Right atrium auricular region (tissue), 2 donors: ENCODE measurements at places on chromosomes 12 and 14. TPM values are rescaled to one million over a fixed set of nuclear protein-coding genes. Genes with fewer than 3 reads are reported as not detected.

GRCh38 chr12:129401572-129401971, 502.3 kb downstream of the TMEM132D start:
- no peak for DNase-seq
- no peak overlapping the region for H3K4me3 ChIP-seq
- H3K4me1 ChIP-seq: no peaks in the 10 kb centered on the region
- H3K36me3 ChIP-seq: no peaks in the 10 kb centered on the region

Gene PTCSC3
- not detected for total RNA-seq

DNA sequence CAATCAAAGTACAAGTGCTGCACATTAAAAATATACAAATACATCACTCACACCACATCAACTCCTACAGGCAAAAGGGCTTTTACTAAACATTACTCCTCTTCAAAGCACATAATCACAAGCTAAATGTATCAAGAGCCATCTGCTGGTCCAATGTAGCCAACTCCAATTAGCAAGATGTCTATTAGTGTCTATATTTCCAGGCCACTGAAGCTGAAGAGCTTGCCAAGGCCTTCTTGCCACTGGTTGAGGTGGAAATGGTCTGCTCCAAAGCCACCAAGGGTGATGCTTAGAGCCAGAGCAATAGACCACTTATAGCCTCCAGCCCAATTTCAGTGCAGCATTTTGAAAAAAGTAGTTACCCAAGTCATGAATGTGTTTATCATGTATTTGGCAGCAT, 54.4 kb downstream of the RASSF9 start:
- no peak overlapping the region for H3K4me3 ChIP-seq
- DNase-seq: no peak
- no peaks in the 10 kb centered on the region for H3K4me1 ChIP-seq
- H3K27ac ChIP-seq: no peak overlapping the region
- no peaks in the 10 kb centered on the region for H3K36me3 ChIP-seq

- no peak for DNase-seq
- no peak overlapping the region for H3K4me3 ChIP-seq
- peaks cover 16% of the 10 kb centered on the region for H3K4me1 ChIP-seq
Measured at GRCh38 chr14:63513756-63514155, 29.4 kb downstream of the PPP2R5E start.

DNA sequence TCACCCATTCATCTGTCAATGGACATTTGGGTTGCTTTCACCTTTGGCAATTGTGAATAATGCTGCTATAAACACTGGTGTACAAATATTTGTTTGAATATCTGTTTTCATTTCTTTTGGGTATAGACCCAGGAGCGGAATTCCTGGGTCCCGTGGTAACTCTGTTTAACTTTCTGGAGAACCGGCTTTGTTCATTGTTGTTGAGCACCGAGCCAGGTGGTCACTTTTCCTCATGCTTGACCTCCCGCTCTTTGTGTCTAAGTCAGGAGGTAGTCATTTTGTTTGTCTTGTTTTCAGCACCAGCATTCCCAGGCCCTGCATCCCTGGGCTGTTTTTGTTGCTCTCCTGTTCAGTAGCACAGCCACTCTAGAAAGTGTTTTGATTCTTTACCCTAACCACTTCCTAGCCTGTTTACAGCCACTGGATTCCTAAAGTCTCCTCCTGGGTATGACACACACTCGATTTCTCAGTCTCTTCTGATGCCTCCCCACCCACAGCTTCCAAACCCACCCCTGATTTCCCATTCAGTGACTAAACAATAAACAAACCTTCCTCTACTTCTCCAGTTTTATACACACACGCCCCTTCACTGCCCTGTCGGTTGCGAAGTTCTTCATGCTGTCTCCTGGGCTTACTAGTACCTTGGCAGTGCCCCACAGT, 37.9 kb downstream of the B4GALNT3 start:
- H3K36me3 ChIP-seq: no peaks in the 10 kb centered on the region
- DNase-seq: peak; percentile 38
- H3K4me3 ChIP-seq: no peak overlapping the region
- H3K4me1 ChIP-seq: no peaks in the 10 kb centered on the region
- no peaks in the 10 kb centered on the region for H3K27me3 ChIP-seq
- H3K27ac ChIP-seq: peak overlapping the region; percentile 49

Gene OAS2
- total RNA-seq: 6.8 TPM

DNA sequence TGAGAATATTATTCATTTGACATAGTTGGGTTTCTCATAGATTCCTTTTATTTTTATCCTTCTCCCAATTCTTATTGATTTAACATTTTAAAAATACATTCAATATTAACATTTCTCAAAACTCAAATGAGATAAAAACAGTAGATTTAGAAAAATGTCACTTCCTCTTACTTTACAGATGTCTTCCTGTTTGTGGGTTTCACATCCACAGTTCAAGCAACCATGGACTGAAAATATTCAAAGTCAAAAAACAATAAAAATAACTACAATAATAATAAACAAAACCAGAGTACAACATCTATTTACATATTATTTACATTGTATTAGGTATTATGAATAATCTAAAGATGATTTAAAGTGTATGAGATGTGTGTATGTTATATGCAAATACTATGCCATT, 111.3 kb upstream of the SLC16A7 start:
- no peaks in the 10 kb centered on the region for H3K27me3 ChIP-seq
- no peaks in the 10 kb centered on the region for H3K4me1 ChIP-seq

GRCh38 chr14:81245771-81246170, 25.0 kb upstream of the GTF2A1 start:
- H3K4me3 ChIP-seq: no peak overlapping the region
- DNase-seq: no peak
- H3K27me3 ChIP-seq: no peaks in the 10 kb centered on the region
- H3K4me1 ChIP-seq: no peaks in the 10 kb centered on the region

- no peaks in the 10 kb centered on the region for H3K36me3 ChIP-seq
- no peaks in the 10 kb centered on the region for H3K27me3 ChIP-seq
- no peak overlapping the region for H3K27ac ChIP-seq
- no peak overlapping the region for H3K4me3 ChIP-seq
Measured at GRCh38 chr12:57352166-57352565, 78.7 kb downstream of the R3HDM2 start.

DNA sequence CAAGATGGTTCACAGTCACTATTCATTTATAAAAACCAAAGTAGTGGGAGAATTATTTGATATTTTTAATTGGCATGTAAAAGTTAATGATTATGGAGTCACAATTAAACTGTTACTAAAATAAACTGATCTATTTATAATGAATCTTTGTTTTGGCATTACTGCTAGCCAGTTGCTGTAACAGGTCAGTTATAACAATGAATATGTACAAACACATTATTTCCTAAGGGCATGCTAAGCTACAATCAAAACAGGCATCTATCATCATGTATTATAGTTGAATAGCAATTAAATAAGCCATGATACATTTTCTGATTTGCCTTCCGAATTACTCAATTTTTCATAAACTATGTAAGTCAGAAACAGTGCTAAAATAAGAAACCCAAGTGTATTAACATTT, 518.3 kb downstream of the SLC16A7 start:
- no peak overlapping the region for H3K4me3 ChIP-seq
- H3K27ac ChIP-seq: no peak overlapping the region
- no peaks in the 10 kb centered on the region for H3K4me1 ChIP-seq
- no peaks in the 10 kb centered on the region for H3K27me3 ChIP-seq
- no peaks in the 10 kb centered on the region for H3K36me3 ChIP-seq

DNA sequence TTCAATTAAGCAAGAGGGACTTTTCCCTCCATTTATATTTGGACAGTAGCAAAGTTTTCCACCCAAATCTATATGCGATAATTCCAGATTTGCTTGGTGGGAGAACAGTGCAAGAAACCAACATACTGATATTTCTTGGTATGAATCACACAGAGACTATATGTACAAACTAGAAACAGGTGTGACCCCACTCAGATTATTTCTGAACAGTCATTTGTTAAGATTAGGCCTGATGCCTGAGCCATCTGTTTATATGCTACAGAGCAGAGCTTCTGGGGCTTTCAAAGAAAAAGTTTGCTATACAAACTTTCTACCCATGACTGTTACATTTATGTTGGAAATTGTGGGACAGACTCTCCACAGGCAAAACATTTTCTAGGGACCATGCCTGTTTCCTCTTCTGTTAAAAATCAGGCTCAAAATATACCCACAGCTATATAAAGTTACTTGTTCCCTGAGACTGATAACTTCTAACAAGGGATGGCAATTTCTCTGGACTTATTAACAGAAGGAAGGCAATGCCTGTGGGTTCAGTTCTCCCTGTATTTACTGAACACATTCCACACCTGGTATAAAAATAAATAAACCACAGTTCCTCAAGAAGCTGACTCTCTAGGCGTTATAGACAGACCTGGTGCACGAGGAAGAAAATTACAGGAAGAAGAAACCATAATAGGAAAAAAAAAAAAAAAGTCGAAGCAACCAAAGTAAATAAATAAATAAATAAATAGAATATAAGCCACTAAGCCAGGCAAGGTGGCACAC, 8.0 kb downstream of the PTPN21 start:
- H3K36me3 ChIP-seq: peaks cover 38% of the 10 kb centered on the region
- H3K27me3 ChIP-seq: no peaks in the 10 kb centered on the region
- DNase-seq: no peak

DNA sequence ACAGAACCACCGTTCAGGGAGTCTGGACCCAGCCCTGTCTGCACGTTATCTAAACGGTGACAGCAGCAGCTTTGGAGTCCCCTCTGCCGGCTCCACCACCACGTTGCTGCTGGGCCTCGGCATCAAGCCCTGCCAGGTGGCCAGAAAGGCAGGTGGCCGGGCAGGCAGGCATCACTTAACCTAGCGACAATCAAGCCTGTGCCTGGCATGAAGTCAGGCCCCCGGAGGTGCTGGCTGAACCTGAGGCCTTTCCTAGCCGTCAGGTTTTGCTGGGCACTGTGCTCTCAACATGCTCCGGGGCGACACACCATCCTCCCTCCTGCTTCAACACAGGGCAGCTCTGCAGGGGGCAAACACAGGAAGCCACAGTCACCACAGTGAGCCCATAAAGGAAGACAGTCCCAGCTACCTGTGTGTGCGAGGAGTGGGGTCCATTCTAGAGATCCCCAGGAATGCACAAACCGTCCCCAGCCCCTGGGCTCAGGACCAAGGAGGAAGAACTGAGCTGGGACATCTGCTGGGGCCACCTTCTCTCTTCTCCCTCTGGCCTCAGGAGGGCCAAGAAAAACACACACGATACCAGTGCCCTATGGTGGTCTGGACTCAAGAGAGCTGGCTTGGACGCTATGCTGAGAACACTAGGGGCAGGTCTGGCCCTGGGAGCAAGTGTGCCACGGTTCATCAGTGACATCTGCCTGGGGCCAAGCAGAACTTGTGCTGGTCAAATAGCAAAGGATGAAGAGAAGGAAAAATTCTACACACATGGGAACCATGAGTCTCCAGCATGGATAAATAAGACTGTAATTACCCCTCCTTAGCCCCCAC, 44.7 kb downstream of the CCDC88C start:
- no peaks in the 10 kb centered on the region for H3K4me1 ChIP-seq
- no peak for DNase-seq
- no peak overlapping the region for H3K27ac ChIP-seq
- H3K27me3 ChIP-seq: no peaks in the 10 kb centered on the region
- no peak overlapping the region for H3K4me3 ChIP-seq
- no peaks in the 10 kb centered on the region for H3K36me3 ChIP-seq

DNA sequence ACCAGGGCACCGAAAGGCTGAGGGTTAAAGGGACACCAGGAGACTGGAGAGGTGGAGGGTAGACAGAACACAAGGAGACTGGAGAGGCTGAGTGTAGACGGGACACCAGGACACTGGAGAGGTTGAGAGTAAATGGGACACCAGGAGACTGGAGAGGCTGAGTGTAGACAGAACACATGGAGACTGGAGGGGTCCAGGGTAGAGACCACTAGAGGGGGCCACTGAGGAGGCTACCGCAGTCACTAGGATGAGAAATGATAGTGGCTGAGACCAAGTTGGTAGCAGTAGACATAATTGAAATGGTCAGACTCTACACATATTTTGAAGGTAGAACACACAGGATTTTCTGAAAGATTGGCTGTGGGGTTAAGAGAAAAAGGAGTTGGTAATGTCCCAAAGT, 68.2 kb downstream of the PAH start:
- H3K27me3 ChIP-seq: no peaks in the 10 kb centered on the region
- no peak overlapping the region for H3K27ac ChIP-seq
- no peaks in the 10 kb centered on the region for H3K4me1 ChIP-seq
- H3K4me3 ChIP-seq: no peak overlapping the region

Gene SDSL
- 2.8 TPM for total RNA-seq

DNA sequence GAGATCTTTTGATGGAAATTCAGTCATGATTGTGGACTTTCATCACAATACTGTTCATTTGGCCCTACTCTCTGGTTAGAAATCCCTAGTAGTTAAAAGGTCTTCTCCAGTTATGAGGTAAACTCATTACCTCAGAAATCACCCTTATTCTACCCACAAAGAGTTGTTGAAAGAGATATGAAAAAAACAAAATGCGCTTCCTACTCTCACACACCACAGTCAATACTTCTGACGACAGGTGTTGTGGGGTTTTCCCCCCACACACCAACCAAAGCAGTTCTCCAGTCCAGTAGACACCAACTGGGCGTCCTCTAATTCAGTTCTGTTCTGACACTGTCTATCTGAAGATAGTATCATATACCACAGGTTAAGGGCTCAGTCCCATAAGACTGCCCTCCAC, 54.9 kb downstream of the TRMT5 start:
- no peak for DNase-seq
- no peaks in the 10 kb centered on the region for H3K36me3 ChIP-seq
- no peaks in the 10 kb centered on the region for H3K4me1 ChIP-seq
- no peak overlapping the region for H3K27ac ChIP-seq
- no peak overlapping the region for H3K4me3 ChIP-seq
- H3K27me3 ChIP-seq: no peaks in the 10 kb centered on the region

DNA sequence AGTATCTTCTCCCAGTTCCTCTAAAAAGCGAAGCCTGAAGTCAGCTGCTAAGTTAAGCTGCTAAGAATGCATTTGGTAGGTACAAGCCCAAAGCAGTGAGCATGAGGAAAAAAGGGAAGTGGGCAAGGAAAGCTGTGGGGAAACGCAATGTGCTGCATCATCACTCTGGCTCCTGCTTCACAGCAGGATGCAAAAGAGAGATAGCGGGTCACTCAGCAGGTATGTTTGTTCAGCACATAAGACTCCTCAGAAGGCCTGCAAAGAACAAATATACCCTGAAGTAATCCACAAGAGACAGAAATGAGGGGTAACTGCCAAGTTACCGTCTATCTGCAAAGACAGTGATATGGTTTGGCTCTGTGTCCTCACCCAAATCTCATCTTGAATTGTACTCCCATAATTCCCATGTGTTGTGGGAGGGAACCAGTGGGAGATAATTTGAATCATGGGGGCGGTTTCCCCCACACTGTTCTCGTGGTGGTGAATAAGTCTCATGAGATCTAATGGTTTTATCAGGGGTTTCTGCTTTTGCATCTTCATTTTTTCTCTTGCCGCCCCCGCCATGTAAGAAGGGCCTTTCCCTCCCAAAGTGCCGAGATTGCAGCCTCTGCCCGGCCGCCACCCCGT, 127.4 kb upstream of the EGLN3 start:
- H3K4me1 ChIP-seq: no peaks in the 10 kb centered on the region
- H3K4me3 ChIP-seq: no peak overlapping the region
- H3K27ac ChIP-seq: no peak overlapping the region
- DNase-seq: no peak
